Tibial nerve (tissue), 4 donors: ENCODE measurements at places on chromosomes 6 and 20.

DNA sequence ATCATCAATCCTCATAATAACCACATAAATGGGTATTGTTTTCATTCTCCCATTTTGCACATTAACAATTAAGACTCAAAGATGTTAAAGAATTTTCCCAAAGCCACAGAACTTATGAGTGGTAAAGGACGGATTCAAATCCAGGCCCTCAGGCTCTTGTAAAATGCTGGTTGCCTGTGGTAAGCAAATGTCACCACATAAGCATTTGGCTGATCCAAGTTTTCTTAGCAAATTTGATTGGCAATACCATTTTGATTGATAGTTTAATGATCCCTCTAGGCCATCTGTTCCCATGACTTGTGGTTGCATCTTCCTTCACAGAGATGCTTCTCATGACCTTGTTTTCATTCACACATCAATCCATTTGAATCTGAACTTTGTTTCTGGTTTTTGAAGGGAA lies 252.0 kb upstream of the RIN2 start:
- no peaks in the 10 kb centered on the region for H3K36me3 ChIP-seq
- DNase-seq, result no peak
- H3K27me3 ChIP-seq, result no peaks in the 10 kb centered on the region
- no peak overlapping the region for H3K27ac ChIP-seq
- no peak overlapping the region for H3K4me3 ChIP-seq

DNA sequence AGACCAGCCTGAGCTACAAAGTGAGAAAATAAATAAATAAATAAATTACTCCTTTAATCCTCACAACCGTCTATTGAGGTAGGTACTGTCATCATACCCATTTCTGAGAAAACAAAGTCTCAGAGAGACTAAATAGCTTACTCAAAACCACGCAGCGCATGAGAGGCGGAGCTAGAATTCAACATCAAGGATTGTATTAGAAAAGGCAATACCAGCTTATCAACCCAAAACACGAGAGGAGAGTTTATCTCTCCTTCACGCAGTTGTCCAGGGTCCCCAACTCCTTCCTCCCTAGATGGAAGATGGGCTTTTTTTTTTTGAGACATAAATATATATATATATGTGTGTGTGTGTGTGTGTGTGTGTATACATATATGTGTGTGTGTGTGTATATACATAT lies 12.2 kb downstream of the HNF4A start:
- no peak for DNase-seq
- H3K4me3 ChIP-seq, result no peak overlapping the region
- H3K36me3 ChIP-seq, result no peaks in the 10 kb centered on the region
- H3K27me3 ChIP-seq, result no peaks in the 10 kb centered on the region
- H3K27ac ChIP-seq, result no peak overlapping the region
- no peaks in the 10 kb centered on the region for H3K4me1 ChIP-seq

DNA sequence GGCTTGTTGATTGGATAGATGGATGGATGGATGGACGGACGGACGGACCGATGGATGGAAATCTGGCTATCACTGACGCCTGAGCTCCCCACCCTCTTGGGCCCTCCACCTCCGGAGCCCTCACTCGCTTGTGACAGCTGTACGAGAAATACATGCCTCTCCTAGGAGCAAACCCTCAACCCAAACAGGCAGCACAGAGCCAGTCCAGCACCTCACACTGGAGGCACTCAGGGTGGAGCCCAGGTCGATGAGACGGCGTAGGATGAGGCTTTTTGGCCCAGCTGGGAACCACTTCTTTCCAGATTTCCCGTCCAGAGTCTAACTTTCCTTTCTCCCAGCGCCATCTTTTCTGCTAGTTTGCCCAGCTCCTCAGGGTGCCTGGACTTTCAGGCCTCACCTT lies 2.7 kb upstream of the LY6G5C start:
- peaks cover 6% of the 10 kb centered on the region for H3K4me1 ChIP-seq
- no peak overlapping the region for H3K4me3 ChIP-seq
- no peaks in the 10 kb centered on the region for H3K27me3 ChIP-seq

- no peak for DNase-seq
- H3K4me3 ChIP-seq, result no peak overlapping the region
- H3K36me3 ChIP-seq, result peaks cover 6% of the 10 kb centered on the region
- peaks cover 35% of the 10 kb centered on the region for H3K4me1 ChIP-seq
- no peaks in the 10 kb centered on the region for H3K27me3 ChIP-seq
Measured at GRCh38 chr6:52540286-52540902, 36.5 kb downstream of the TRAM2 start.

- H3K27me3 ChIP-seq, result no peaks in the 10 kb centered on the region
- H3K36me3 ChIP-seq, result no peaks in the 10 kb centered on the region
- no peak for DNase-seq
- no peak overlapping the region for H3K27ac ChIP-seq
- no peak overlapping the region for H3K4me3 ChIP-seq
- H3K4me1 ChIP-seq, result no peaks in the 10 kb centered on the region
Measured at GRCh38 chr6:12974551-12974950, 258.0 kb downstream of the PHACTR1 start.

DNA sequence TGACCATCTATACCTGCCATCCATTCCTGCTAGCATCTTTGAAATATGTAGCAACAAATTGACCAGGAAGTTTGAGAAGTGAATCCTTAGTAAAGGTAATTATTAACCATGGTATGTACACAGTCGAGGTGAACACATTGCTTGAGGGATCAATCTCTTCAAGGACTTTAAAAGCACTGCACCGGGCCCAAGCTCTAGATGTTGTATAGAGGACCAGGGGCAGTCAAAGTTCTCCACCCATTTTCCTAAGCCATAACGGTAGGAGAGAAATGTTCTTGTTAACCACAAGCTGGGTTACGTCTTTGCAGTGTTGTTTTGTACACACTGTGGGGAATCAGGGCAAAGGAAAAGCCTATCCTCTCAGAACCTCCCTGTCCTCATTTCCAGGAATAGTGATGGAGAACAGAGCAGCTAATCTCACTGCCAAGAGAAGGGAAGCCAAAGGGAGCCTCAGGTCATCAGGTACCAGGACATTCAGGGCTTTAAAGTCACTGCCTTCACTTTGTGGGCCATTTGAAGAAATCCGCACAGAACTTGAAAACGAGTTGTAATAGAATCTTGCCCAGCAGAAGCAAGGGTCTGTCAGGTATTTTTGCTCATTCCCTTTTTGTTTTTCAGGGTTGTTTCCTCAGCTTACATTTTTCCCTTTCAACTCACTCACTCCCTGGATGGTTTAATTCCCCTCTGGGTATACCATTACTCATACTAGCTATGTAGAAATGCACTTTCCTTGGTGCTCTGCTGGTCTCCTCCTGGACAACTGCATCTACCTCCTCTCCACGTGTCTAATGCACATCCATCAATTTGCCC lies 5.3 kb upstream of the PM20D2 start:
- no peaks in the 10 kb centered on the region for H3K36me3 ChIP-seq
- no peaks in the 10 kb centered on the region for H3K27me3 ChIP-seq
- H3K27ac ChIP-seq, result no peak overlapping the region
- no peak overlapping the region for H3K4me3 ChIP-seq
- no peak for DNase-seq

DNA sequence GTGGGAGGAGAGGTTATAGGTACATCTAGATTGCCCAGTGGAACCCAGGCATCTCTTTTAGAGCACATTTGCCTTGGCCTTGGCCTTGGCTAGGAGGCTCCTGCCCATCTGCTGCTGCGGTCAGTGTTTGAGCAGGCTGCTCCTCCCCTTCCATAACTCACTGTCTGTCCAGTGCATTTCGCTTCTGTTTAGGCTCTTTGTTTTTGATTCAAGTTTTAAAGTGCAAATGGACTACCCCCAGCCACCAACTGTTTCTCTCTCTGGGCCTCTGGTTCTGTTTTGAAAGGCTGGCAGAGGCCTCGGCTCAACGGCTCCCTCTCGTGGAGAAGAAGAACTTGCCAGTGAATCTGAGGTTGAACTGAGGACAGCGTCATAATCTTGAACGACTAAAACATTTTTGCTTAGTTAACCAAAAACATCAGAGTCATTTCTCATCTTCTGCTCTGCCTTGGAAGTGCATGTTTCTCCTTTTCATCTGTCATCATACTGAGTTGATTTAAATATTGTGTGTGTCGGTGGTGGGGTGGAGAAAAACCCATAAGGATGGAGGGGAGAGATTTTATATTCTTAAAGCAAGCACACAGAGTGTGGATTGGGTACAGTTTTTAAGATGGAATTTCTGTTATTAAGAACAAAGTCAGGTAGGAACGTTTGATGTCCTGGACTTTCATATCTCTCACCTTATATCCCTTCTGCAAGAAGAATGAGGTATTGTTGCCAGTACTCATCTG lies 171.4 kb downstream of the DTNBP1 start:
- H3K4me3 ChIP-seq, result no peak overlapping the region
- peaks cover 40% of the 10 kb centered on the region for H3K4me1 ChIP-seq
- peak; percentile 83 for DNase-seq
- H3K27ac ChIP-seq, result peak overlapping the region; percentile 53
